GM23338 (cell line): ENCODE measurements at places on chromosomes 6 and 20. TPM values are rescaled to one million over a fixed set of nuclear protein-coding genes. Genes with fewer than 3 reads are reported as not detected.

PARD6B gene
- 29.2 and 39.7 TPM in 2 replicates for total RNA-seq

WFDC2 gene
- 27.2 and 28.0 TPM in 2 replicates for total RNA-seq

SLC22A16 gene
- total RNA-seq: 0.42 TPM in 1 of 2 replicates, not detected in the other

DNA sequence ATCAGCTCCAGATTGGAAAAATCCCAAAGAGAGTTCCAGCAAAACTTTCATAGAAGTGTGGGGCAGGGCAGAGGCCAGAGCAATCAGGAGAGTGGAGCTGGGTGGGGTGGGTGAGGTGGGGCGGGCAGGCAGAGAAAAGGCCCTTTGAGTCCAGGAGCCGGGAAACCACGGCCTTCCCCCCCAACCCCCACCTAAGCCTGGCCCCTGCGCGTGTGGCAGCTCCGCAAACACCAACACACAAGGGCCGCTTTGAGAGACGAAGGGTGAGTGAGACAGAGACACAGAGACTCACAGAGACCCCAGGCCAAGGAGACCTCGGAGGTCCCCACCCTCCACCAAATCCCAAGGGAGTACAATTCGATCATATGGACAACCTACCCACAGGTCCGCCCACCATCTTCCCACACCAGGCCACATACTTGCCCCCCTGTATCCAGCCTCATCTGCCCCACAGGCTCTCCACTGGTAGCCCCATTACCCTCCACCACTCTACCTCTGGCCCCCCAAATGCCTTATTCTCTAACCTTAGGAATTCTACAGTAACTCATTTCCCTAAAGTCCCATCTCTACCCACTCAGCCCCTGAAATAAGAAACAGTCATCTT is 1.7 kb downstream of the COL11A2 start:
- no peak for DNase-seq

DNA sequence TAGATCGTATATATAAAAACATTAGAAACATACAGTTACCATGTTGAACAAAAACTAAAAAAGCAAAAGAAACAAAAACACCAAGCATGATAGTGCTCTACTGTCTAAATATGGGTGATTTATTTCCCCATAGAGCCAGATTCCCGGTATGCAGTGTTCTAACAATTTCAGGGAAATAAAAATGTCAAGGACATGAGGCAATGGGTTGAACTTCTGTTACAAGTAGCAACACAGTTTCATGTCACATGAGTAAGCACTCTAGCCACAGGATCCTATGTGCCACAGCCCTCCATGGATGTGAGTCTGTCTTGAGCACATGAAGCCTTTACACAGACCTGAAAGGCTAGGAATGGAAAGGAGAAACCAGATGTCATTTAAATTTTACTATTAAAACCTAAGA is 96.0 kb downstream of the MAP3K5 start:
- DNase-seq: no peak

GRCh38 chr6:27251112-27251605 is 3.7 kb downstream of the PRSS16 start:
- DNase-seq: peak; percentile 99

- no peak for DNase-seq
These were observed 32.9 kb upstream of the EYA4 start for GRCh38 chr6:133208183-133208755.

DNA sequence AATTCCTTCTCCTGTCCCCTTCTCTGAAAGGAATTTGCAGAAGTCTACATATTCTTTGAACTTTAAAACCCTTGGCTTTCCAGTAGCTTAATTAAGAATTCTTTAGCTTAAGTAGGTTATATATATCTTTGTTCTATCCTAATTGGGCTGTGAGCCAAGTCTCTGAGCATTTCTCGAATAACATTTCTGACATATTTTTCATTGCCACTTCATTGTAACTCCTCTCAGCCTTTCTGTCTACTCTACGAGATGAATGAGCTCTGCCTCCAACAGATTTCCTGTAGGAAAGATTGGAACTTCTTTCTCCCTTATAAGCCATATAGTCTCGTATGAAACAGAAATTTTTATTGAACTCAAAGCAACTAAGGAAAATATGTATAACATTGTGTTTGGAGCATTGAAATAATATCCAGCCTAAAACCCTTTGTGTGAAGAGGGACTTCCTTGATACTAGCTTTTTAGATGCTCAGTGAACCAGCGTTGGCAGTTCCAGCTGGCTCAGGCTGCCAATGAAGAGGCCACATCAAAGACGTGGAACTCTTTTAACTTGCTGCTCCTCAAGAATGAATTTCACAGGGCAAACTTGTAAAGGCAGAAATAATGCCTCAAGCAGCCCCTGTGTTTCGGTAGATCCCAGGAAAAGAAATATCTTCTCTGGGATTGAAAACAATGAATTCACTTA is 87.7 kb upstream of the NOX3 start:
- no peak for DNase-seq

DNA sequence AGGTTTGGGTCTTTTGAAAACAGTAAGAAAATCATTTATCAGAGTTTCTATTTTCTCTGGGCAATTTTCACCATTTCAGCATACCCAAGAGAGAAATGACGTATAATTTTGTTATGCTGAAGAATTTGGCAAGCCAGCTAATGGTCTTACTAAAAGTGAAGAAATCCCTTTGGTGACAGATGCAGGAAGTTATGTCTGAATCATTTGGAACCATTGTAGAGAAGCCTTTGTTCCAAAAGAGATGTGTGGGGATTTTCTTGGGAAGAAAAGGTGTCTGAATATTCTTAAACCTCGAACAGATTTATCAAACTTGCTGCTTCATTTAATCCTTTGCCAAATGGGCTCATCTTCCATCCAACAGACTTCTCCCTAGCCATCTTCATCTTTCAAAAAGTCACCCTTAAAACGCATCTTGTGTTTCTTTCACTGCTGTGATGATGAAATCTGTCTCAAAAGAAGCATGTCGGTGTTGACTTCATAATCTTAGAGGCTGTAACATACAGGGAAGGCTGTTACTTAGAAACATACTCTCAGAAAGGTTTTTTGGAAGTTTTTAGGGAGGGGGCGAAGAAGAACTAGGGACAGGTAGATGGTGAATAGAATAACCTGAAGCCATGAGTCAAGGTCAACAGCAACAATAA is 39.5 kb downstream of the CITED2 start:
- no peak for DNase-seq

DNA sequence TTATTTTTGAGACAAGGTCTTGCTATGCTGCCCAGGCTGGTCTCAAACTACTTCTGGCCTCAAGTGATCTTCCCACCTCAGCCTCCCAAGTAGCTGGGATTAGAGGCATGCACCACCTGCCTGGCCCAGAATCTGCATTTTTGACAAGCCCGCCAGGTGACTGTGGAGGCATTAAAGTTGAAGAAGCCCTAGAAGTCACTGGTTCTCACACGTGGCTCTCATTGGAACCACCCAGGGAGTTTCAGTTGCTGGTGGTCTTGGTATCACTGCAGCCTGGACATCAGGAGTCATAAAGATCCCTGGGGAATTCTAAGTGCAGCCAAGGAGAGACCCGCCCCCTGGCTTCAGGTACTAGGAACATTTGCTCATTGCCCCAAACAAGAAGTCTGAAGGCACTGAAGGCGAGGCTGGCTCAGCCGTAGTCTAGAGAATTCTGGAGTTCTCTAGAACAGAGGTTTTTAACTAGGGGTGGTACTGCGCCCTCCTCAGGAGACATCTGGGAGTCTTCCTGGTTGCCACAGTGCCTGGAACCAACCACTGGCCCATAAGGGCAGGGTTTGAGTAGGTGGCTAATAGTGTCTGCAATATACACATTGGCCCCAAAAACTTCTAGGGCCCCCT is 182.8 kb downstream of the ZMYND8 start:
- peak; percentile 77 for DNase-seq

GRCh38 chr6:75490706-75491105 is 2.9 kb downstream of the FILIP1 start:
- no peak for DNase-seq

DNA sequence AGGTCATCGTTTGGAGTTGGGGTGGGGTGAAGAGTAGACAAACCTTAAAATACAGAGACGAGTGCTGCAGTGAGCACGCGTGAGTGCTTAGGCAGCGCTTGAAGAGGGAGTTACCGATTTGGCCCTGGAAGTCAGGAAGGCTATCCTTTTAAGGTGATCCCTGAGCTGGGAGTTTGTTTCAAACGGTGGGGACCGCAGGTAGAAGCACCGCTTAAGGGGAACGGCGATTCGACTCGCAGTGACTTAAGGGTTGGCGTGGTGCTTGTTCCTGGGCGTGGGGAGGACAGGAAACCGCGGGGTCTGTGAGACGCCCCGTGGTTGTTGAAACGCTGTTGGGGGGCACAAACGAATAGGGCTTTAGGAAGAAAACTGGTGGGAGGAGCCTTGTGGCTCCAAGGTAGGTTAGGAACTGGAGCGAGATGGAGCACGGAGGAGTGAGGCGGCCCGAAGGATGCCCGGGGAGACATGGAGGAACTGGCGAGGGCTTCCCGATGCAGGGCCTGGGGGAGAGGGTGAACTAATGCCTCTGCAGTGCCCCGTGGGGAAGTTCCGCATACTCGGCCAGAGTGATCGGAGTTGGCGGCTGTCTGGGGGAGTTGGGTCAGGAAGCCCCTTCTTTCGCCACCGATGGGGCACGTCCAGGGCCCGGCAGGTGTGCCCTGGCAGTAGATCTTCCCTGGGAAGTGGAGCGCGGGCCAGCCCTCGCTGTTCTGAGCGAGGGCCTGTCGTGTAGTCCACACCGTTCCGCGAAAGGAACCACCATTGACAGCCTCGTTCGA is 1.3 kb upstream of the CDYL start:
- DNase-seq: peak; percentile 51
